Neuronal stem cell (in vitro differentiated cells): ENCODE measurements at places on chromosomes 16 and 17.

GRCh38 chr17:77618731-77619130 lies 339.8 kb upstream of the TNRC6C start:
- DNase-seq = no peak

DNA sequence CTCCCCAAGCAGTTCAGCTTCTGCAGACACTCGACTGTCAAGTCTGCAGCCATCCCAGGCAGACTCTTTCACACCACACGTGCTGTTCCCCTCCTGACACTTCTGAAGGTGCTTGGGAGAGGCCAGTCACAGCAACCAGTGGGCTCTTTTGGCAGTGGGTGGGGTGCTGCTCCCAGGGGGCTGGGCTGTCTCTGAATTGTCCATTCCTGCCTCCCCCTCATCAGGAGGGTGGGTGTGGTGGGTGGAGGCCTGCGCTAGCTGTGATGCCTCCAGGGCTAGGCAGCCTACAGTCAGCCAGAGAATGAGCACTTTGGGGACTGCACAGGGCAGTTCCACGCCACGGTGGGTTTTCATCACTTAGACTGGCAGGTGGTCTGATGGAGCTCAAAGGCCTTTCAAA lies 10.3 kb downstream of the STARD3 start:
- DNase-seq = no peak

DNA sequence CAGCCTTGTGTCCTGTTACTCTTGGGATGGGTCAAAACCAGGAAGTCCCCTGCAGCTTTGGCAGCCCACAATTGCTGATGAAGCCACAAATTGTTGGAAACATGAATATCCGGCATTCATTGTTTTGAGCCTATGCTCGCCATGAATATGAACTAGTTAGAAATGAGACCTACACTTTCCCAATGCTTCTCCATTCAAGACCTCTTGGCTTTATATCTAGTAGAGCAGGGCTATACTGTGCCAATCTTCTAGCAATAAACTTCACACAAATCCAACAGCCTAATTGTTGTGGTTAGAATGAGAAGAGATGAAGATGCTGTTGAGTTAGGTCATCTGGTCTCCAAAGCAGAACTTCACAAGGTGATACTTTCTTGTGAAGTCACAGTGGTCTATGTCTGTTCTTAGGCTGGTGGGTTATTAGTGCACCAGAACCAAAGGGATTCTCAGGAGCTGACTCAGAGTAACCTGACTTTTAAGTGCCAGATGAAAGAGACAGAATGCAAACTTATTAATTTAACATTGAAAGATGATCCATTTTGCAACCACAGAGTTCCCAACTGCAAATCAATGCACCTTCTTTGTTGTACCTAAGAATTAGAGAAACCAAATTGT lies 13.7 kb upstream of the KRT23 start:
- DNase-seq = no peak

GRCh38 chr17:78180083-78180482 lies 6.8 kb downstream of the TK1 start:
- DNase-seq = no peak

GRCh38 chr16:73840728-73841127 lies 455.9 kb upstream of the PSMD7 start:
- no peak for DNase-seq

DNA sequence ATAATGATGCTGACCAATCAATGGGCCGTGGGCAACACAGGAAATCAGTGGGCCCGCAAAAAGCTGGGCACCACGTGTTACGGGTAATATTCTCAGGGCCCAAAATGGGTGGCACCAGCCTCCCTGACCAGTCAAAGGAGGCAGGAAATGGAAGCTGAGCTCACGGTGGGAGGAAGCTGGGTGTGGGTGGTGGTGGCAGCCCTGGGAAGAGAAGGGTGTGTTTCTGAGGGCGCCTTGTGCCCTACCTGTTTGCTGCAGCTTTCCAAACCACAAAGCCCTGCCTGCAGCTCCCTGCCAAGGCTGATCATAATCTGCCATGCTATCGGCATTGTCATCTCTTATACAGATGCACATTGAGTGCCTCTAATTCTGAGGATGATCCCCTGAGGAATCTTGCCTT lies 457.9 kb downstream of the SLC39A11 start:
- DNase-seq = no peak

DNA sequence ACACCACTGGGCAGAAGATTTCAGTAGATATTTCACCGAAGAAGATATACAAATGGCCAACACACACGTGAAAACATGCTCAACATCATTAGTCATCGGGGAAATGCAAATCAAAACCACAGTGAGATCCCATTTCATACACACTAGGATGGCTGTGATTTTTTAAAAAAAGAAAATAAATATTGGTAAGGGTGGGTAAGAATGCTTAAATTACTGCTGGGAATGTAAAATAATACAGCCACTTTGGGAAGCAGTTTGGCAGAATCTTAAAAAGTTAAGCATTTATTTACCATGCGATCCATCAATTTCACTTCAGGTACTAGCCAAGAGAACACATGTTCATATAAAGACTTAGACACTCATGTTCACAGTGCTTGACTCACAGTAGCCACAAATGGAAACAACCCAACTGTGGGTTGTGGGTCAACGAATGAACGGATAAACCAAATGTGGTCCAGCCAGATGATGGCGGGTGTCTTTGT lies 6.5 kb upstream of the C16orf74 start:
- DNase-seq = no peak

DNA sequence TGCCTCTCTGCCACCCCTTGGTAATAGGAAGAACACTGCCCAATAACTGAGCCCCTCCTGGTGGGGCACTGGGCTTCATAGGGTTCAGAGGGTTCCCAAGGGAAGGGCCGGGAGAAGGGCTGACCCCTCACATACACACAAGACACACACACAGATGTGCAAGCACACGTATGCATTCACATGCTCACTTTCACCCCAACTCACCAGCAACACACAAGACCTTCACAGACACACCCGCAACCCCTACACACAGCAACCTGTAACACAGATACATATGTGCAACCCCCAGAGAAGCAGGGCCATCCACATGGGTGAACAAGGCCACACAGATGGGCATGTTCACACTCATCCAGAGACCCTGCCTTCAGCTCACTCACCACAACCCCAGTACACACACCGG lies 225.1 kb downstream of the ZNF423 start:
- DNase-seq = no peak
